ENCODE measurements at places on chromosomes 16 and 17.

- DNase-seq, result no peak
Observed at GRCh38 chr16:30918614-30919013, 4.8 kb upstream of the FBXL19 start.

GRCh38 chr17:48483004-48483403 is 47.8 kb downstream of the HOXB1 start:
- no peak for DNase-seq

GRCh38 chr16:81866820-81867440 is 87.8 kb downstream of the PLCG2 start:
- no peak for DNase-seq

DNA sequence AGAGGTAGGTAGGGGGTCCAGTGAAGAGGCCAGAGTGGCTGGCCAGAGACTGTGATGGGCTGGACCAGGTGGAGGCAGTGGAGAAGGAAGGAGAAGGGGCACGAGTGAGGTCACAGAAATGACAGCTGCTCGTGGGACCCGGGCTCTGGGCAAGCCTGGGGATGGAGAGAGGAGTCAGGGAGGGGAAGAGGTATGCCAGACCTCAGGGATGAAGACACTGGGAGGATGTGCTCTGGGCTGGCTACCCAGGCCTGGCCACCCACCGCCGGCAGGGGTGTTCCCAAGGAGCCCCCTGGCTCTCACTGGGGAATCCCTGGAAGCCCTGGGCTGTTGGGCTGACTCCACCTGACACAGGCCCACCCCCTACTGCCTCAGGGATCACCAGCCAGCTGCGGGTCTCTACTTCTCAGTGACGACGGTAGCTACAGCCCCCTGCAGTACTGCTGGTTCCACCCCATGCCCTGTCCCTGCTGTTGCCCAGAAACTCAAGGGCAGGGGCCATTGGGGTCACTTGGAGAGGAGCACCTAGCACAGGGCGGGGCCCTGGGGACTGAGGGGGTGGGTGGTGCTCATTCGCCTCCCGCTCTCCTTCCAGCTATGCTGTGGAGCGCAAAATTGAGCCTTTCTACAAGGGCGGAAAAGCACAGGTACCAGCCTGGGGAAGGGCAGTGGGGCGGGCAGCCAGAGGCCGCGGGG is 1.8 kb downstream of the TBL3 start:
- DNase-seq, result no peak

GRCh38 chr16:7025616-7026190 is 306.9 kb upstream of the RBFOX1 start:
- peak; percentile 37 for DNase-seq

GRCh38 chr17:43631429-43631828 is 30.3 kb downstream of the MEOX1 start:
- DNase-seq, result no peak

GRCh38 chr16:57017251-57017650 is 27.9 kb downstream of the NLRC5 start:
- DNase-seq, result no peak

DNA sequence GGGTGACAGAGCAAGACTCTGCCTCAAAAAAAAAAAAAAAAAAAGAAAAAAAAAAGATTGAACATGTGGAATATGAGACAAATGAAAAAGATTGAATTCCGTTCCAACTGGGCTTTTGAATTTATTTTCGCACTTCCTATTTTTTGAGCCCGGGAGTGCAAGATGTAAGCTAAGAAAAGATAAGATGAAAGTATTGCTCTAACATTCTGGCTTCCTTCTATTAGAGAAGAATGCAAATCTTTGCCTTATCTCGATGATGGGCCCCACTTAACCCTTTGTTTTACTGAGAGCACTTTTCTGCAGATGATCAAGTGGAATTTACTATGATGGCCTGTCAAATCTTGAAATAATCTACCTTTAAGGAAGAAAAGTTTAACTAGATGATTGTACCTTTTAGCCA is 96.3 kb downstream of the WWOX start:
- DNase-seq, result no peak

GRCh38 chr16:76583466-76583865 is 306.3 kb downstream of the CNTNAP4 start:
- DNase-seq, result peak; percentile 70

DNA sequence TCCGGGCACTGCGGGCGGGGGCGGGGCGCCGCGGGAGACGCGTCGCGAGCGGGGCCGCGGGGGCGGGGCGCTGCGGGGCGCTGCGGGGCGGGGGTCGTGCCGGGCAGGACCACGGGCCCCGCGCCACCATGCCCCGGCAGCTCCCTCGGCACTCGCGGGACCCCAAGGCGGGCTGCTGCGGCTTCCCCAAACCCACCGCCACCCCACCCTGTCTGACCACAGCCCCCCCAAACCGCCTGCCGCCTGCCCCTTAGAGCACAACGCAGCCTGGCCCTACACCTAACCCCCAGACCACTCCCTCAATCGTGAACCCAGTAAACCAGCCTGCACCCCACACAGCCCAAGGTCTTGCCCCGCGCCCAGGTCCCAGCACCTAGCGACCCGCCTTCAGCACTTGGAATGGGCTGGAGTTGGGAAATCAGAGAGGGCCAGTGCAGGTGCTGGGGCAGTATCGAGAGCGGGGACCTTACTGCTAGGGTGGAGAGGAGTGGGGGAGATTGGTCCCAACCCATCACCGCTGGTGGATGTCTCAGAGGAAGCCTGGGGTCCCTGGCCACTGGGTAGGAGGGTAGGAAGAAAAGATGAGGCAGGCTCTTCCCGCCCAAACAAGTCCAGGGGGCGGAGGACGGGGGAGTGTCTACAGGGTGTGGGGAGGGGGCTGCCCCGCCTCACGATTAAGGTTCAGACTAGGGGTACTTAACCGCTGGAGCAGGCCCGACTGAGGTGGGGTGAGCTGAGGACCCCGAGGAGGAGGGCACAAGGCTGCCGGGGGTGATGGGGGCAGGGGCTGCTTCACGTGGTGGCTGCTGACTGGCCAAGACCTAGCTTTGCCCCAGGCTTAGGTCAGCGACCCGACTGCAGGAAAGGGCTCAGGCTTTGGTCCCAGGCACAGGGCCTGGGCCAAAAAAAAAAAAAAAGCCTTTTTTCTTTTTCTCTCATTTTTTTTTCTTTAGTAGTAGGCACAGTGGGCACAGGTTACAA is 539 bp upstream of the VAMP2 start:
- DNase-seq, result no peak

GRCh38 chr16:67150833-67151396 is at the start of gene B3GNT9:
TSS of gene B3GNT9 (minus strand) at chr16:67150998. CDS start at chr16:67150485, 513 bp downstream.
- DNase-seq, result no peak

GRCh38 chr17:29197516-29198272 is 17.5 kb upstream of the MYO18A start:
- no peak for DNase-seq

GRCh38 chr16:35678-36305 is 17.6 kb downstream of the POLR3K start:
- no peak for DNase-seq

DNA sequence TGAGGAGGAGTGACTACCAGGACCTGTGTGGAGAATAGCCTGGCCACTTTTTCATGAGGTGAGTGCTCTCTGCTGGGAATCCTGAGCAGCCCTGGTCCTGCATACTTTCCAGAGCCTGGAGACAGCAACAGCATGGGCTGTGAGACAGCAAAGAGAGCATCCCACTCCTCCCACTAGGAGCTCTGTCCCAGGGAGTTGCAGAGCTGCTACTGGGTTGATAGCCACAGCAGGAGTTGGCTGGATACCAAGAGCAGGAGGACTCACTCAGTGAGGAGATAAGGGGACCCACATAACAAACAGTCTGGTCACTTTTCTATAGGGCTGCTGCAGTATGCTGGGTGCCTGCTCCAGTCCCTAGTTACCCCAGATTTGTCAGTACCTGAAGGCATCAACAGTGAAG is 439.3 kb upstream of the CDH8 start:
- DNase-seq, result no peak

DNA sequence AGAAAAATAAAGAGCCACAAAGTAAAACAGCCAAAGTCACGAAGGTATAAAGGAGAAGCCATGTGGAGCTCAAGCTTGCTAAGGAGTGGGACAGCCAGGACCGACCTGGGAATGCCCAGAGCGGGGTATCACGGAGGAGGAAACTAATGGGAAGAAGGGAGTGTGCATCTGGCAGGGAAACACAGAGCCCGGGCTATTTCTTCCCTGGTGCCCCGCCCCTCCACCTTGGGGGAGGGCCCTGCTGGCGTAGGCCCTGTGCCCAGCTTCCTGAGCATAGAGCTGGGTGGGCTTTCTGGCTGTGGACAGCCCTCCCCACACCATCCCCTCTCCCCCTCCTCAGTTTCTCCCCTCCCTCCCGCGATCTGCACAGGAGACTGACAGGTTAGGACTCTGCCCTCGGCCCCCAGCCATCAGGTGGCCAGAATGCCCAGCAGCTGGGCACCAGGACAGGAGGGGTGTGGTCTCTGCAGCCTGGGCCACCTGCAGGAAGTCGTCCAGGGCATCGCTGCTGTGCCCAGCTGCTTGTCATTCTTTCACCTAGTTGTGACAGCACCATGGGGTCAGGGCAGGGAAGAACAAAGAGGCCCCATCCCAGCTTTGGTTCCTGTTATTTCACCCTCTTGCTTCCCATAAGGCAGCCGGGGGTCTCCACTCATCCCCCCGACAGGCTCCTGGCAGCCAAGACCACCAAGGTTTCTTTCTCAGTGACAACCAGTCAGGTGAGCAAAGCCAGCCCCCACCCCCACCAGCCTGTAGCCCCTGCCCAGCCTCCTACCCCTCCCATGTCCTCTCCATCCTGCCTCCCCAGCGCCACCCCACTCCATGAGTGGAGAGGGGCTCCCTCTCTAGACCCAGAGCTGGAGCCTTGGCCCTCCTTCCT is 7.1 kb upstream of the DCAF7 start:
- no peak for DNase-seq

- no peak for DNase-seq
Observed at GRCh38 chr16:77289331-77289809, 90.2 kb downstream of the SYCE1L start.

- DNase-seq, result no peak
Observed at GRCh38 chr16:88649924-88650748, 717 bp downstream of the CYBA start.

DNA sequence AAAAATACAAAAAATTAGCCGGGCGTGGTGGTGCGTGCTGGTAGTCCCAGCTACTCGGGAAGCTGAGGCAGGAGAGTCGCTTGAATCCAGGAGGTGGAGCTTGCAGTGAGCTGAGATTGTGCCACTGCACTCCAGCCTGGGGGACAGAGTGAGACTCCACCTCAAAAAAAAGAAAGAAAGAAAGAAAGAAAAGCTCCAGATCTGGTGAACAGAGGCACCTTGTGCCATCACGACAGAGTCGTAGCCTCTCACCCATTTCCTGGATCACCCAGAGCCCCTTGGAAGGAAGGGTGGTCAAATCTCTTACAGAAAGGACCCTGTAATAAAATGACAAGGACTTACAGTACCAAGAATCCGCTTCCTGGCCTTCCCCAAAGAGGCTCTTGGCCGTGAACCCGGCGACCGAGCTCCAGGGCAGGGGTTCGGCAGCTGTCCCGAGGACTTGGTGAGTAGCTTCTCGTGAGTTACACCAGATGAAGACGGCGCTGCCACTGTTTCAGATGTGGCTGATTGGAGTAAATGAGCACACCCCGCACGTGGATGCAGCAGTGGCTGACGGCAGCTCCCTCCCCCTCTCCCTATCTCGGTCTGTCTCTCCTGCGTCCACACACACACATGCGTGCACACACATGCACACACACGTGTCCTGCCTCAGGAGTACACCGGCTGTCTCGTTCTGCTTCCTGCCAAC is 13.5 kb downstream of the LGALS3BP start:
- DNase-seq, result no peak

GRCh38 chr17:2070241-2071023 is 15.5 kb downstream of the HIC1 start:
- DNase-seq, result no peak

DNA sequence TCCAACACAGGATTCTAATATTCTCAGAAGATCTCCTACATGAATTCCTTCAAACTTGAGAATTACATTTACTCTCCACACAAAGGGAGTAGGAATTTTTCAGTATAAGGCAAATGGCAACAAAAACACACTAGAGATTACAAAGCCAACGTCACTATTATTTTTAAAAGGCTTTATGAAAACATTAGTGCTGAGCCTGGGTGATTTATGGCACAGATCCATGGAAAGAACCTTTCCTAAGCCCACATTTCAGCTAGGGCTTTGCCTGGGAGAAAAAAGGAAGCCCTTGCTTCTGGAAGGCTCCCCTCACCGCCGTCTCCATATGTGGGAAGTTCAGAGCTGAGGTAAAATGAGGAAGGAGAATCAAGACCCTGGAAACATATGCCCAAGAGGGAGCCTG is 499.4 kb upstream of the HSBP1 start:
- DNase-seq, result no peak

DNA sequence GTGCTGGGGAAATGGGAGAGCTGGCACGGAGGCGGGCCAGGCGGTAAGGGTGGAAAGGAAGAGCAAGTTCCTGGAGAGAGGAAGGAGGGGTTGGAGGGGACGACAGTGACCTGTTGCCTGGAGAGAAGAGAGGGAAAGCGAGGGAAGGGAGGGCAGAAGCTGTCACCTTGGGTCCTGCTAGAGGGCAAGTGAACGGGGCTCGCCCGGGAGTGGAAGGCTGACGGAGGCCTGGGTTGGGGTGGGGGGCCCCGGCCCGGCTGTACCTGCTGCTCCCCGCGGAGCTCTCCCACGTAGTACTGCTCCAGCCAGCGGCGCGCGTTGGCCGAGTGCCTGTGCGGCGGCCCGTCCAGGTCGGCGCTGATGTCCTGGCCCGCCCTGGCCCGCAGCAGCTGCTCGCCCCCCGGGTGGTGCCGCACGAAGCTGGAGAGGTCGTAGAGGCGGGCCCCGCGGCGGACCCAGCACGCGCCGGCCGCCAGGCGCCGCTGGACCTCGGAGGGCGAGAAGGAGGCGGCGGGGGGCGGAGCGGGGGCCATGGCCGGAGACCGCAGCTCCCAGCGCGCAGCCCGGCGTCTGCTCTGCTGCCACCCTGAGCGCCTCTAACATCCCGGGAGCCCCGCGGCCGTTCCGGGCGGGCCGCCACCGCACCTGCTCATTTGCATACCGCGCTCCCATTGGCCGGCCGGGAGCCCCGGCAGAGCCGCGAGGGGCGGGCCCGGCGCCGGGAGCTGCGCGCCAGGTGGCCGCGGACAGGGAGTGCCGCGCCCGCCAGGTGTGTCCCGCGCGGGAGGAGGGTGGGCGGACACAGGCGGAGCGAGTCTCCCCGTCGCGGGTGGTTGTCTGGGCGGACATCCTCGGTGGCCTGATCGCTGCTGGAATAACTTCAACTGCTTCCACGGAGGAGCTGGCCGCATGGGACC is at the start of gene FA2H:
Gene FA2H (minus strand): TSS at position 598 of the 917 bp plus-strand sequence. CDS start 65 bp downstream, at position 533.
- DNase-seq, result peak; percentile 63

GRCh38 chr17:3918372-3919122 is 2.3 kb upstream of the P2RX1 start:
- no peak for DNase-seq

- DNase-seq, result no peak
Observed at GRCh38 chr17:9185142-9185541, 163.8 kb downstream of the NTN1 start.
